GM13976 (cell line): ENCODE measurements at places on chromosomes 12 and 14.

DNA sequence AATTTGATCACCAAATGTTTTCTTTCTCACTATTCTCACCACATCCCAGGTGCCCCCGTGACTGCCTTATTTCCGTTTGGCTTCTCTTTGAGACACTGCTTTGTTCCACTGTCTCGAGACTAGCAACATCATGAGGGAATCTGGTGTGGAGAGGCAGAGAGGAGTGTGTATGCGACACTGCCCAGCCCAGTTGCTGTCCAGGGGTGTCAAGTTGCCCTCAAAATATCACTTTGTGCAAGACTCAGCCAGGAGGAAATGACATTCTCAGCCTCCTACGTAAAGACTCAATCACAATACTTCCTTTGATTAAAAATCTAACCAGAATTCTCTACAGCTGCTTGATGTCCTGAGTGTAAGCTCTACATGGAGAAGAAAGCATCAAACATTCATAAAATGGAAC is 48.2 kb upstream of the EEA1 start:
- DNase-seq, result no peak

DNA sequence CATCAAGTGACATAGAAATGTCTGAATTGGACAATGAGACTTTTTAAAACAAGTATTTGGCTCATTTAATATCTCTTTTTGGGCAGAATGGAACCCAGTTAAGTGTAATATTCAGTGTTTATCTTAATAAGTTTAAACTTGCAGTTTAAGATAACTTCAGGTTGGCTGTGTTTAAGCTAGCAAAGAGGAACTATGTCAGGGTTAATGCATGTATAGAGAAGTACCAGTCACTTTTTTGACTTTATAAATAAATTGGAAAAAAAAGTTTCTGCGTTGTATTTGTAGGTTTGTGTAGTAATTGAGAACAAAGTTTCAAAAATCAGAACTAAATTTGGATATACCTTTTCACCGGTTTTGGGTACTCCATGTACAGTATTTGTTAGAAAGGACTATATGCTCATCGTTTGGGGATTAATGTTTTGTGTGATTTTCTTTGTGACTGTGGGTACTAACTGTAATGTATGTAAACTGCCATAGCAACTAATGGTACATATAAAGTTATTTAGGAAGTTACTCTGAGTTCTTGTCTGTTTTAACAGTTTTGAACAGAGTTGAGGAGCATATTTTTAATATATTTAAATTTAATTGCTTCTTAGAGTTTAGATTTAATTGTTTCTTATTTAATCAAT is 4.5 kb downstream of the HMGA2 start:
- DNase-seq, result no peak

- no peak for DNase-seq
Observed at GRCh38 chr14:65268594-65268993, 143.9 kb upstream of the FUT8 start.

DNA sequence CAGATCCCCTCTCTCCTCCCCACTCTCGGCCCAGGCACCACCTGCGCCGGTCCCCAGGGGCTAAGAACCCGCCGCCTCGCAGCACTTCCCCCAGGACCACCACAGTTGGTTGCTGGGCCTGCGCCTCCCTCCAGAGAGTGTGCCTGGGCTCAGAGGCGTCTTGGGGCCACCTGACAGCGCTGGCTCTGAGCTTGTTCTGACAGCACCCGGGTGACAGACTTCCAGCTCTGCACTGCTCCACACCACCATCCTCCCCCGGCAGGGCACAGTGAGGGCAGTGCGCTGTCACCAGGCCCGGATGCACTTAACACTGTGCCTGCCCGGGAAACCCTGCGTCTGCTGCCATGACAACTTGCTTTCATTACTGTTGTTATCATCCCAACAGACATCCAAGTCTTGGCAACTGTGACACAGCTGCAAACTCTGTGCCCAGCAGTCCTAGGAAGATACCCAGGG is 6.6 kb downstream of the BRF1 start:
- no peak for DNase-seq

DNA sequence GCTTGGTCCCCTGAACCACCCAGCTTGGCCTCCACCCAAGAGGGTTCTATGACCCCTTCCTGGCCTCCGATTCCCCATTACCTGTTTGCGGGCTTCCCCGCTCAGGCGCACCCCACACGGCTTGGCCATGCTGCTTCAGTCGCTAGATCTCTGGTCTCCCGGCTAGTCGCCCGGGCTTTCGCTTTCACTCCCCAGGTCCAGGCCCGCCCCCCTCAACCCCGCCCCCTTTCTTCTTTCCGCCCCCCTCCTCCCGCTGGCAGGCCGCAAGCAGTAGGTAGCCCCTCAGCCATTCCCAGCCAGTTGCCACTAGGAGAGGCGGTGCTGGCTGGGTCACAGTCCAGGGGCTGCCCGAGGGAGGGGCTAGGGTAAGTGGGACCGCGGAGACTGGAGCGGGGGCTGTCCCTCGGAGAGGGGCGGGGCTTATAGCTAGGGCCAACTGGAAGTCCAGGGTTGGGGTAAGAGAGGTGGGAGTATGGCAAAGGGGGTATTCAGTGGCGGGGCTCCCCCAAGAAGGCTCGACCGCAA is at the start of gene PSME2:
TSS of gene PSME2 (minus strand) at position 158 of the 525 bp plus-strand sequence. CDS start at position 129, 29 bp downstream.
- DNase-seq, result peak; percentile 97

GRCh38 chr14:51562816-51563215 is 88.9 kb upstream of the FRMD6 start:
- no peak for DNase-seq

DNA sequence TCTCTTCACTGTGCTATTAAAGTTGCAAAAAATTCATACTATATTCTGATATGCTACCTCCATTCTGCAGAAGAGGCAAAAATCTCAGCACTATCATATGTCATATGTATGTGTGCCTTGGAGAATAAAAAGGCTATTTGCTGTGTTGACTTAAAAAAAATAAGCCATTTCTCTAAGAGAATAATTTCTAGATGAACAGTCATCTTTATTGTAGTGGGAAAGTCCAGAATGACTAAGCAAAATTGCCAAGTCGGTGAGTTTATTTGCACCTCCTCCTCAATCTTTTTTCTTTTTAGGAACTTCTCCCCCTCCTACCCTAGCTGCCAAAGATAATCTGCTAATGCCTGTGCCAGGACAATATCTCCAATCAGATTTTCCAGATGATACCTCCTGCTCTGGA is 353.8 kb upstream of the FAR2 start:
- no peak for DNase-seq

GRCh38 chr12:7797698-7798398 is 8.6 kb downstream of the NANOG start:
- no peak for DNase-seq

GRCh38 chr12:113097716-113098440 is 37.7 kb downstream of the RASAL1 start:
- DNase-seq, result no peak

GRCh38 chr12:47981496-47982260 is 18.3 kb downstream of the TMEM106C start:
- no peak for DNase-seq
